Activated B cell treated with CpG ODN at 0.5 μM for 24 hours (primary cell): ENCODE measurements at places on chromosomes 7 and 10. TPM values are rescaled to one million over a fixed set of nuclear protein-coding genes. Genes with fewer than 3 reads are reported as not detected.

MUC3A gene
- not detected in 2 replicates for total RNA-seq

DNA sequence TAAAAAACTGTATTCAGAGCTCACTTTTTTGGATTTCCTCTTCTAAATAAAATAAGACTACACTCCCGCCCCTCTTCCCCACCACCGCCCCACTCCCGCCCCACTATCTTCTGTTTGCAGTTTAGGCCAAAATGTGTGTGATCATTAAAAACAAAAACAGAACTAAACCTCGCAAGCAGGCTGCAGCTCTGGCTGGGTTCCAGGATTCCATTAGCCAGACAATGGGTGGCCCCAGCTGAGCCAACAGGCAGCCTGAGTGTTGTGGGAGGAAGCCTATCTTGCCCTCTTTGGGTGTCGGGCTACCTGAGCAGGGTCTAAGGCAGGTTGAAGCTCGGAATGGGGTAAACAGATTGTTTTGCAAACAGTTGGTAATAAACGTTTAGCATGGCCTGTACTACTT, 41.7 kb downstream of the ARL4A start:
- DNase-seq, result no peak

ERVW-1 gene
- not detected in 2 replicates for total RNA-seq

- DNase-seq, result no peak
Observed at GRCh38 chr10:104066945-104067344, 18.7 kb downstream of the COL17A1 start.

CALD1 gene
- total RNA-seq, result 0.15 and 0.33 TPM in 2 replicates
